Activated CD8-positive, alpha-beta memory T cell treated with anti-CD3 and anti-CD28 coated beads, Interleukin-2, amount 50 U/mL, for 48 hours (primary cell): ENCODE measurements at places on chromosomes 16 and 17.
A peak's percentile ranks its signal among the peaks of the same experiment; 100 is the strongest.

GRCh38 chr16:14168146-14168545 lies 97.0 kb downstream of the MRTFB start:
- DNase-seq: no peak

GRCh38 chr17:15502369-15503112 lies 35.1 kb upstream of the CDRT4 start:
- DNase-seq: peak; percentile 90

DNA sequence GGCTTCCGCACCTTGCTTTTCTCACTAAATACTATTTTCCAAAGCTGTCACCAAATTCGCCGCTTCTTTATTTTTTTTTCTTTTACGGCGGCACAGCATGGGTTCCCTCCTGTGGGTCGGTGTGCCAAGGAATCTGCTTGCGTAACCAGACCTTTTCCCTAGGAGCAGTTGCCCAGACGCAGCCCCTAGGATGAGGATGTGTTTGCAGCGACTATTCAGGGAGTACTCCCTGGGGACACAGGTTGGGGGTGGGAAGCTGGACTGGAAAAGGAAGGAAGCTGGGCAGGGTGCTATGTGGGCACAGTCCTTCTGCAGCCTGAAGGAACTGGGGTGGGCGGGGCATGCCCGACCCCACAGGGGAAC lies 49.0 kb upstream of the ZCCHC14 start:
- no peak for DNase-seq

GRCh38 chr17:10814075-10814474 lies 10.2 kb upstream of the TMEM238L start:
- no peak for DNase-seq

GRCh38 chr16:72859581-72859980 lies 188.3 kb downstream of the ZFHX3 start:
- no peak for DNase-seq

- DNase-seq: no peak
These were observed 858 bp upstream of the SMARCE1 start for GRCh38 chr17:40648384-40648968.

DNA sequence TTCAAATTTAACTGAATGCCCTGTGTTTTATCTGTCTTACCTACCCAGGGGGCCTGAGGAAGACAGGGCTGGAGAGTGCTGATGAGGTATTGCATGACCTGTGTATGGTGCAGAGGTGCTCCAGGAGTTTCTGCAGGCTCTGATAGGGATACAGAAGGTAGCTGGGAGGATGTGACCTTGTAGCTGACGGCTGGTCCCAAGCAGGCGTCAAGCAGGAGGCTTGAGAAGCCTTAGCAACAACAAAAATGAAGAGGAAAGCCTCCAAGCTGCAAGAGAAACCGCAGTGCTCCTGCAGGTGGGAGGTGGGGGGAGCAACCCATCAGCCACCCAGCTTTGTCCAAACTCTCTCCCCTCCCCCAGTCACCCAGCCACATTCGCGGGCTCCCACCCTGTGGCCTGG lies 40.4 kb downstream of the LAT start:
- peak; percentile 54 for DNase-seq

DNA sequence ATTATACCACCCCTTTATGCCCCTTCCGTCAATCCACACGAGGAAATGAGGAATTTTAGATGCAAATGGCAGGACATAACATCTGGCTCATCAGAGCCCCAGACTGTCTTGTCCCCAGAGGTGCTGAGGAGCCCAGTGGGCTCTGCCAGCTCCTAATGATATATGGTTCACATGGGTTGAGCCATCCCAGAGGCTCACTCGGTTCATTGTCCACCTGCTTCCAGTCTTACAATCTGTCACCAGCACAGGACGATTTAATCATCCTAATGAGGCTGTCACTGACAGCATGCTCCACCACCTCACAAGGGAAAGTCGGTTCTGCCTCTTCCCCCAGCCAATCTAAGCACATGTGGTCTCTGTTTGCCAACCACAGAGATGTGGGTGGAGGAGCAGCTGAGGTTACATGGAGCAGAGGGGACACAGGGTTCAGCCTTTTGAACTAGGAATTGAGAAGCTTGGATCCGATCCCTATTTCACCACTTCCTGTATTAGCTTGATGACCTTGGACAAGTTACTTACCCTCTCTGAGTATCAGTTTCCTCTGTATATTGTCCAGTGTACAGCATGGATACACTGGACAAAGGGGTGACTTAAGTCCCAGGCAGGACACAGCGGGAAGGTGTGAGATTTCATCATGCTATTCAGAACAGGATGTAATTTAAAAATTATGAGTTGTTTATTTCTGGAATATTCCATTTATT lies 27.0 kb upstream of the DHX8 start:
- DNase-seq: no peak

- DNase-seq: peak; percentile 68
These were observed 23.0 kb upstream of the NSRP1 start for GRCh38 chr17:30093463-30094147.

GRCh38 chr16:81035398-81035974 lies at the start of gene ATMIN:
Gene ATMIN (plus strand): TSS chr16:81035842. CDS start chr16:81035871, 29 bp downstream.
- DNase-seq: peak; percentile 95

DNA sequence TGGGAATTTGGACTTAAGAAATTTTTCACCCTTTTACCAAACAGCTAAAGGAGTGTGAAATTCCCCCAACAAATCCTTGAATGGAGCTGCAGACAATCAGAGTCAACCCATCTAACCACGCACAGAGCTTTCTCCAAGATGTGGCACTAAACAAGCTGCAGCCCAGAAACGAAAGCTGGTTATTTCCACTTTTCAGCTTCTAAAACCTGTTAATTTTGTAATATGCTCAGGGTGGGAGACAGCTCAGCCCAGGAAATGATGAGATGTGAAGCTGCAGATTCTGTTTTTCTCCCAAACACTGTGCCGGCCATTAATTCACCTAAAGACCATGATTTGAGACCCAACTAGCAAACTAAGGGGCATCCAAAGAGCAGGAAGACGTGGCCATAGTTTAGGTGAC lies 33.2 kb upstream of the ABR start:
- DNase-seq: no peak

DNA sequence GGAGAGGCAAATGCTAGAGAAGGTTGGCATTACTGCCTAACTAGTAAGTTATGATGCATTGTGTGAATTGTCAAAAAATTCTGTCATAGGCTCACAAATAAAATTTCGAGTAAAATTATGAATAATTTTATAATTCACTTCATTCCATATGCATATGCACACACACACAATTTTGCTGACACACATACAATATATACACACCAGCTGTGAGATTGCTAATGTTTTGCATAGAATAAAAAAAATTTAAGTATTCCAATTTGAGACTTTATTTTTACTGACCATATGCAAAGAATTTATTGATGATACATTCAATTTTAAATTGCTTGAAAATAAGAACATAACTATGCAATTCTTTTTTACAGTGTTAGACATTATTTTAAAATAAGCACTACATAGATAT lies 6.8 kb upstream of the TMEM100 start:
- no peak for DNase-seq

GRCh38 chr16:4376893-4377572 lies 5.4 kb downstream of the VASN start:
- DNase-seq: no peak
